Stimulated activated CD4-positive, alpha-beta T cell treated with anti-CD3 and anti-CD28 coated beads, Interleukin-1b, Interleukin-23, amount 100 ng/mL, for 1 hour (primary cell): ENCODE measurements at places on chromosomes 6 and 20.

GRCh38 chr6:131356161-131356560, 216.9 kb upstream of the ARG1 start:
- DNase-seq = no peak

DNA sequence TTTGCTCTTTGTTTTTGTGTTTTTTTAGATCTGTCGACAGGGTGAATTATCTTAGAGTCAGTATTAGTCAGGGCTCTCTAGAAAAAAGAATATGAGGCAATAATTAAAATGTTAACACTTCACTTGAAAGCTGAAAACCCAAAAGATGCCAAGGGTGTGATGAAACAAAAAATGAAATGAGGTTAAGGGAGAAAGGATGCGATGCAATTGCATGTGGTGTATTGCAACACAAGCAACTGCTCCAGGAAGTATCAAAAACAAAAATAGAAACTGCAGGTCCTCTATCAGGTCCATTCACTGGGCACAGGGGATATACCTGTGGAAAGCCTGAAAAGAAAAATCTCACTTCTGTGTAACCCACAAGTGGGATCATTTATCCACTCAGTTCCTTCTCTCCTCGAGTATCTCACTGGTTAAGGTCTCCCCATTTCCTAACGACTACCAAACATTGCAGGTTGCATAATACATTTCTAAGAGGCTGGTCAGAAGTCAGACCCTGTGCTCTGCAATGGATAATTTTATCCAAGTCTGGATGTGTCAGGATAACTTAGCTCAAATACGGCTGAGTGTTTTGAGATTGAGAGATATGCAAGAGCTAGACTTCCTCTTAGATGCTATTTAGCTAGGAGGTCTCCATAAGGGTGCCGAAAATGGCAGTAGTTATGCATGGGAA, 257.7 kb upstream of the GJE1 start:
- no peak for DNase-seq

DNA sequence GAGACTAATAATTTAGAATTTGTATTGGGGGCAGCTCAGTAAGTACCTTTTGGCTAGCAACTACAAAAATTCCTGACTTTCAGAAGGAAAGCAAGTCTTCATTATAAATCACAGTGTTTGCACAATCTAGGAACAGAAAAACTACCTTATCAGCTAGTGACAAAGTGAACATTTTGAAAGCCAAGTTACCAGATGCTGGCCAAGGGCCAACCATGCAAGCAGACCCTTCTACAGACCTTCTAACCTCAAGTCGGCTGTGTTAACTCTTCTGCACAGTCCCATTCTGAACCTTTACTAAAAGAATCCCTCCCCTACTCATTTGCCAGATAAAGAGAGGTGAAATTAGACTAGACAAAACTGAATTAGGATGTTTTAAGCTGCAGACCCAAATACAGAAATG, 341.9 kb downstream of the COL12A1 start:
- no peak for DNase-seq

DNA sequence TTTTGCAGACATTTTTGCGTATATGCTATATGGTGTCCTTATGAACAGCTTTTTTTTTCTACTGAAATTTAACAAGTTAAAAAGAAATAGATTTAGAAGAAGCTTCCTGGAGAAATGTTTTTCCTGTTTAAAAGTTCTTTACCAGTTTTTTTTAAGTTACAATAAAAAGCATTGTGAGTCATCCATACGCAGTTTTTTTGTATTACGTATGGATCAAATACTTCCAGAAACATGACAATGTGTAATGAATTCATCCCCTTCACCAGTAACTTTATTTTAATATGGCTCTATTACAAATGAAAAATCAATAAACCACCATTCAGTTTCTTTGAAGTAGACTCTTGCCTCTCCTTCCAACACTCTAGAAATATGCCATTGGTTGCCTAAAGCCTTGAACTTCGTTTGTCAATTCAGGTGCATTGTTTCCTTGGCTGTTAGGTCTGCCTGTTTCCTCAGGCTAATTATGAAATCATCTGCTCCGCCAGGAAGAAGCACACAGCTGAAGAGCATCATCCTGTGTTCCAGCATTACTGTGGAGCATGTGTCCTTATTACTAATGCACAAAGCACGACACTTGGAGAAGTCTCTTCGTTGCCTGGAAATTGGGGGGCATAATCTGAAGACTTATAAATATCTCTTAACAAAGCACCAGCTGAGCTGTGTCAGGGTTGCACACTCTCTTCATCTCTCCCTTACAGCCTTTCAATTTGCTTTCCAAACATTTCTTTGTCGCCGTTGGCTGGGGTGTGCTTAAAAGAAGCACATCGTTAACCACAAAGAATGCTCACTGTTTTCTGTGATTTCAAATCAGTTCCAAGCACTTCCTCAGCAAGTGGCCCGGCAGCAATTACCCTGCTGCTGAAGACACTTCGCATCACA, 9.6 kb downstream of the MOXD1 start:
- no peak for DNase-seq

DNA sequence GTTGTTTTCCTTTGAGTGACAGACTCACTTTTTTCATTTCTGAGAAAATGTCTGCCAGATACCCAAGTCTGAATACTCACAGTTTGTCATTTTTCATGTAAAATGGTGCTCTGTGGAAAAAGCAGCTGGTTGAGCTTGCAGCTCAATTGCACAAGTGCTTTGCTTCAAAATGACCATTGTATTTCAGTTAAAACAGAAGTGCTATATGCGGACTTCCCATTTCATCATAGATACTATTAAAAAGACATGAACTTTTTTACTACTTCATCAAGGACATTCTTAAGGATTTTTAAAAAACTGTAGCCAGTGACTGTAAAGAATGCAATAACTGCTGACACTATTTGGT, 61.5 kb downstream of the KCNS1 start:
- DNase-seq = no peak

GRCh38 chr20:12055161-12055560, 137.5 kb downstream of the BTBD3 start:
- no peak for DNase-seq

DNA sequence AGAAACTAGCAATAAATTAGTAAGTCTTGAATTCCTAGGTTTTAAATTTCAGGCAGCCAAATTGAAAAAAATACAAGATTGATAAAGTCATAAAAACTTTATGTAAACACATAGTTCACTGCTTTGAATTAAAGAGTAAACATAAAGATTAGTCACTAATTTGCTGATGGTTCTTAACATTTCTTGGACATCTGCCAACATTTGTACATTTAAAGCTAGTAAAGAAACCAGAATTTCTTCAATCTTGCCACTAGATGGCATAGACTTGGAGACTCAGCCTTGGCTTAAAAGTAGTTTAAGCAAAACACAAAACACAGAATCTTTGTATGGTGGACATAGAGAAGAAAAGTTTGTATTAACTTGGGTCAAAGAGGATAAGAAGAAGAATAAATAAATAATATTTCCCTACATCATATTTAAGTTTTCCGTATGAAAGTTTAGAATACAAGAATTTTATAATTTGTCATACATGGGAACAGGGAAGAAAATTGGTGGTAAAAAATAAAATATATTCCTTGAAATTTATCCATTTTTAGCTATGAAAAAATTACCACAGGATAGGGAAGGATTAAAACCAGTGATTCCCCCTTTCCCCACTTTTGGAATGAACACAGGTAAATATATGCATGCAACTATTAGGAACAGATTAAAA, 41.7 kb upstream of the FAM135A start:
- no peak for DNase-seq

GRCh38 chr6:147856687-147857086, 348.2 kb downstream of the SAMD5 start:
- no peak for DNase-seq

- no peak for DNase-seq
Measured at GRCh38 chr6:109979033-109979921, 1.2 kb downstream of the GPR6 start.

- DNase-seq = no peak
Measured at GRCh38 chr6:136405420-136406029, 115.9 kb upstream of the BCLAF1 start.

- DNase-seq = no peak
Measured at GRCh38 chr6:57177545-57178265, 5.6 kb downstream of the BAG2 start.

DNA sequence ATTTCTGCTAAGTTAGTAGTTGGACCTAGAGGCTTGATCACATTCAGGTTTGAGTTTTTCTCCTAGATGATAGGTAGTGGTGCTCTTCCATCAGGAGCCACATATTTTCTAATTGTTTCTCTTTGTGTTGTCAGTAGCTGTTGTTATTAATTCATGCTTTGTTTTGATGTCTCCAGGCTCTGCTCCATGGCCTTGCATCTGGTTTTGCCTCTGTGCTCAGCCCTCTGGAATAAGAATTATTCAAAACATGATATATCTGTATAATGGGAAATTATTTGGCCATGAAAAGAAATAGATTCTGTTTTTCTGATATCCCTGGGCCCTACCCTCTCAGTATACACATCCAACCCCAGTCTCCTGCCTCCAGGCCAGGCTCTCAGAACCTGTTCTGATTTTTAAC, 184.8 kb downstream of the CDC5L start:
- no peak for DNase-seq

DNA sequence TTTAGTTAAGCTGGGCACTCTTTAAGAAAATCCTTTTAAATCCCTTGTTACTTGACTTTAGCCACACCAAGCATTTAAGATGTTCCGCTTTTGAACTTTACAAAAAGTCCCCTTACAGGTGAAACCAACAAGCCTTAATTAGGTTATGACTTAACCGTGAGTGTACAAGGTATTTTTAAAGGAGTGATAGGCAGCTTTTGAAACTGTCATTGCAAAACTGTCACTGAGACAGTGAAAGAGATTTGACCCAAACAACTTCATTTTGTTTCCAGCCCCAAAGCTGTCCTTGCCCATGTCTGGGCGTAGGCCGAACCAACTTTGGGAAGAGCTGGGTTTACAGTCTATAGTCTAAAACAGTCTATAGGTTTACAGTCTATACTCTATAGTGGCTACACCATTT, 305.4 kb downstream of the FARS2 start:
- no peak for DNase-seq

- no peak for DNase-seq
Measured at GRCh38 chr20:3557237-3557785, 86.5 kb downstream of the ATRN start.

DNA sequence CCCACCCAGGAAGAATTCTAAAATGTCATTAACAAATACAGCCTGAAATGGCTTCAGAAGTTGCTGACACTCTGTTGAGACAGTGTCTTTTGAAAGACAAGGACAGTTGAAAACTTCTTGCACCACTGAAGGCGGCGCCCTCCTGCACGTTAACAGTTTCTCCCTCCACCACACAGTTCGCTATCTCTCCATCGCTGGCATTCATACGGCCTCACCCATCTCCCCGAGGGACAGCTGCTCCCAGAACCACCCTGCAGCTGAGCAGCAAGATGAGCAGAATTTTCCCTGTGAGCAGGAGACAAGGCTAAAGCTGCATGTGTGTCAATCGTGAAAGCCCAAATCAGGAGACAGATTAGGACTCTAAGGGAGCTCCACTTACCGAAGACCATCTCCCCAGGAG, 113.3 kb downstream of the LY86 start:
- no peak for DNase-seq

DNA sequence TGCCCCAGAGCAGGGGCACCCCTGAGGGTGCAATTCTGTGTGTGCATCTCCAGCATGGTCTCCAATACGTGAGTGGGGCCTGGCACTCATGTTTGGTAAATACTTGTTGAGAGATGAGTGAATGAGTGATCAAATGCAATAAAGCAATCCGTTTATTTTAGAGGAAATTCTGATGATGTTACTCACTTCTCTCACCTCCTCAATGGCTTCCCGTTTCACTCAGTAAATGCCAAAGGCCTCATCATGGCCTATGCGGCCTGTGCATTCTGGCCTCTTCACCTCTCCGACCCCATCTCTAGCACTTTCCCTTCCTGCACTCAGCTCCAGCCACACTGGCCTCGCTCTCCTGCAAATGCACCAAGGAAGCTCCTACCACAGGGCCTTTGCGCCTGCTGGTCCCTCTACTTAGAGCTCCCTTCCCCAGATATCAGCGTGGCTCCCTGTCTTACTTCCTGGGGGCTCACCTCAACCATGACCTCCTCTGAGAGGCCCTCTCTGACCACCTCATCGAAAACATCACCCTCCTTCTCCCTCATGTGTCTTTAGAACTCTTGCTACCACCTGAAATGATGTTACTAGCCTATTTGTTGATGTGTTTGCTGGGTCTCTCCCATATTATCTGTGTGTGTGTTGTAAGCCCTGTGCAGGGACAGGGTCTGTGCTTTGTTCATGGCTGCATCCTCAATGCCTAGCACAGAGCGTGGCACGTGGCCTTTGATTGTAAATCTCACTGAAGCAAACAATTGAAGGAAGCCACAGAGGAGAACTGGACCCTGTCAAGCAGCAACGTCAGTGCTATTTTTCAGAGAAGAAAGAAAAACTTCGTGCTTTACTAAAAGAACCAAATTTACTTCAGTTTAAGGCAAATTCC, 42.6 kb downstream of the RAB44 start:
- no peak for DNase-seq

DNA sequence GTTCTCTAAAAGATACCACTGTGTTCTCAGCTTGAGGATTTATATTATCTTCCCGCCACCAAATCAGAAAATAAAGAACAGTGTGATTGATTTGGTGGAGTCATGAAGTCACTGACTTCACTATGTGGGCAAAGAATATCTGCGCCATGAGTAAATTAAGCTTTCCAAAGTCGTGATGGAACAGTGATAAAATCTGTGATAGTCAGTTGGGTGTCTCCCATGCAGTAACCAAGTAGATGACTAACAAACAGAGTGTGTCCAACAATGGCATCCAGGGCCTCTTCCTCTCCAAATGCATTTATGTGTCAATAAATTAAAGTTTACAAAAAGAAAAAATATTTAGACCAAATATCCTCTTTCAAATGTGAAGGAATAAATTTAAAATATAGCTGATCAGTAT, 87.0 kb upstream of the DST start:
- DNase-seq = no peak

DNA sequence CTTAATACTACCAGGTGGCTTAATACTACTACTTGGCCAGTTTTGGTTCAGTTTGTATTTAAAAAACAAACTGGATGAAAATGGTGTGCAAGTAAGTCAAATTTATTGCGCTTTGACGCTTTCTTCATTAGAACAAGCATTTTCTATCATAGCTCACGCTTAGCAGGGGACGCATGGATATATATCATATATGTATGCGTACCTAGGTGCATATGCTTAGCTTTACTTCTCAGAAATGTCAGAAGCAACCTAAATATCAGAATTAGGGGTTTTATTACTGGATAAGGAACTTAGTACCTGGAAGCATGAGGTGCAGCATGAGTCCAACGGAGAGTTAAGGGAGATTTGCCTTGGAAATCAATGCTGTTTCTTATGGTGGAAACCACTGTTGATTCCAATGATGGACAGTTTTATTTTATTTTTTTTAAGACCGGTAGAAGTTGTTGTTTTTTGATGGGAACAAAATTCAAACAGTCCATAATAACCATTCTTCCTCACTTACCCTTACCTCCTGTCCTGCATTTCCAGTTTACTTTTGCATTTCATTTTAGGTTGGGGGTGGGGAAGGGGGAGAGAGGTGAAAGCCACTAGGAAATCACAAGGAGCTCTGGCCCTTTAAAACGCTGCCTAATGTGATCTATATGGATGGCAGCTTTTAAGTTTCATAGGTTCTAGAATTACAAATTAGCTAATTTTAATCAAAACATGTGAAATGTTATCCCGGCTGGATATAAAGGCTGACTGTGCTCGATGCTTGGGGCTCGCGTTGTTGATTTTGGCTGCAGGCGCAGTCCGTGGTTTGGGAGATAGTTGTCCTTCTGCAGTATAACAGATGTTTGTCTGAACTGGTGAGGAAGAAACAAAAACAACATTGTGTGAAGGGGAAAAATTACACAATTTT, 2.1 kb downstream of the SOBP start:
- no peak for DNase-seq

GRCh38 chr6:119073307-119074051, 5.0 kb downstream of the FAM184A start:
- DNase-seq = no peak
